ENCODE measurements at places on chromosomes 2 and 18.

- H3K36me3 ChIP-seq = no peaks in the 10 kb centered on the region
- no peak for DNase-seq
- no peaks in the 10 kb centered on the region for H3K27me3 ChIP-seq
- no peak overlapping the region for H3K4me3 ChIP-seq
- no peaks in the 10 kb centered on the region for H3K4me1 ChIP-seq
- no peak overlapping the region for H3K27ac ChIP-seq
These were observed 10.2 kb upstream of the LIMS2 start for GRCh38 chr2:127685410-127686080.

DNA sequence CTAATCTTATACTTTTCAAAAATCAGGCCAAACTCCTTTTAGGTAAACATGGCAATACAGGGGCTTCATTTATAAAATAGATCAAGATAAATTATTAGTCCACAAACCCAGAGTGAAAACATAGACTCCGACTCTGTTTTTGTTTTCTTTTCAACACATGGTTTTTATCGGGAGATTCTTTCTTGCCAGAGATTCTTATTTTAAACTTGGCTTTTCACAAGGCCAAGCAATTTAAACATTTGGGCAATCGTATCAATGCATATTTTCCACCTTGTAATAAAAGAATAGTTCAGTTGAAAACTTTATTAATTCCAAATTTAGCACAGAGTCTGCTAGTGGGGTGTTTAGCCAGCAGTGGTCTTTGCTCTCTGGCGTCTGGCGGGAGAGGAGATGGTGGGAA, 71.9 kb downstream of the SOX11 start:
- H3K36me3 ChIP-seq = no peaks in the 10 kb centered on the region
- H3K4me3 ChIP-seq = no peak overlapping the region
- H3K4me1 ChIP-seq = no peaks in the 10 kb centered on the region
- DNase-seq = no peak
- no peaks in the 10 kb centered on the region for H3K27me3 ChIP-seq

- no peaks in the 10 kb centered on the region for H3K27me3 ChIP-seq
- H3K4me3 ChIP-seq = no peak overlapping the region
- DNase-seq = peak; percentile 35
These were observed 242.9 kb downstream of the LDLRAD4 start for GRCh38 chr18:13461469-13461868.

DNA sequence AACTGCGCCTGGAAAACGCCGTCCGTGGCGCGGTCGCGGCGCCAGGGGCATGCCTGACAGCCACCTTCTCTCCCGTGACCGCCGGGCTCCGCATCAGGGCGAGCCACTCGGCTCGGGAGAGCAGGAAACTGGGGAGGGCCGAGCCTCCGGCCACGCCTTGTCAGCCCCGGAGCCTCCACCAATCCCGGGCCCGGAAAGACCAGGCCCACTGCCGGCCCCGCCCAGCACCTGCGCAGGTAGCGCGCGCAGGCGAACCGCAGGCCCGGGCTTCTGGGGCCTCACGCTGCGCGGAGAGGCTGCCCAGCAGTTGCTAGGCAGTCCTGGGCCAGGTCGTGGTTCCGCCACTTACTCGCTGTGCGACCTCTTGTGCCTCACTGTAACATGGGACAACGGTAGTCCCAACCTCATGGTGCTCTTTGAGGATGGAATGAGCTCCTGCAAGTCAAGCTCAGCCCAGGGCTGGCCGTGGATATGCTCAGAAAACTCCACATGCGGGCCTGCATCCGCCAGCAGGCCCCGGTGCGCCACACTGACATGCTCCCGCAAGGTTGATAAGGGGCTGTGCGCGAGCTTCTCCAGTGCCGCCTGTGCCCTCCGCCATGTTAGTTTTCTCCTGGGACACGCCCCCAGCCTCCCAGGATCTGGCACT, 97.1 kb downstream of the INHBB start:
- H3K27me3 ChIP-seq = peaks cover 97% of the 10 kb centered on the region
- H3K4me3 ChIP-seq = peak overlapping the region; percentile 81
- H3K27ac ChIP-seq = no peak overlapping the region

DNA sequence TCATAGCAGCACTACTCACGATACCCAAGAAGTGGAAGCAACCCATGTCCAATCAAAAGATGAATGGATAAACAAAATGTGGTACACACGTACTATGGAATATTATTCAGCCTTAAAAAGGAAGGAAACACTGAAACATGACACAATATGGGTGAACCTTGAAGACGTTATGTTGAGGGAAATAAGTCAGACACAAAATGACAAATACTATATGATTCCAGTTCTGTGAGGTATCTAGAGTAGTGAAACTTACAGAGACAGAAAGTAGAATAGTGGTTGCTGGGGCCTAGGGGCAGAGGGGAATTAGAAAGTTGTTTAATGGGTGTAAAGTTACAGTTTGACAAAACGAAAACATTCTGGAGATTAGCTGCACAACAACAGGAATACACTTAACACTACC, 24.7 kb downstream of the TLK1 start:
- no peak overlapping the region for H3K4me3 ChIP-seq
- H3K4me1 ChIP-seq = peaks cover 5% of the 10 kb centered on the region
- no peaks in the 10 kb centered on the region for H3K36me3 ChIP-seq
- no peak overlapping the region for H3K27ac ChIP-seq
- no peaks in the 10 kb centered on the region for H3K27me3 ChIP-seq
- no peak for DNase-seq

GRCh38 chr2:152408254-152408653, 73.3 kb downstream of the FMNL2 start:
- no peak overlapping the region for H3K27ac ChIP-seq
- H3K36me3 ChIP-seq = no peaks in the 10 kb centered on the region
- no peak overlapping the region for H3K4me3 ChIP-seq
- H3K27me3 ChIP-seq = no peaks in the 10 kb centered on the region
- H3K4me1 ChIP-seq = peaks cover 26% of the 10 kb centered on the region

DNA sequence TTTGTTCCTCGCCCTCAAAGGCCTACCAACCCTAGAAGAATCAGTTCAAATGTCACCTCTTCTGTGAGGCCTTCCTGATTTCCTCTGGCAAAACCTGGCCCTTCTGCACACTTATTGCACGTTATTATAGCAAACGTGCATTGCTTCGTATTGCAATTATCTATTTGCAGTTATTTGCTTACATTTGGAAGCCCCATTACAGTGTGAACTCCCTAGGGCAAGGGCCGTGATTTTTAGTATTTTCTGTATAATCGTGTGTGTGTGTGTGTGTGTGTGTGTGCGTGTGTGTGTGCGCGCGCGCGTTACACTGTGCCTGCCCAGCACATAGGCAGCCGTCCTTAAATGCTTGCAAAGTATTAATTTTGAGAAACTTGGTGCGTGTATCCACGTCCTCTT, 460 bp upstream of the SEMA4F start:
- peak overlapping the region; percentile 80 for H3K4me3 ChIP-seq
- no peak for DNase-seq
- H3K4me1 ChIP-seq = peaks cover 2% of the 10 kb centered on the region

DNA sequence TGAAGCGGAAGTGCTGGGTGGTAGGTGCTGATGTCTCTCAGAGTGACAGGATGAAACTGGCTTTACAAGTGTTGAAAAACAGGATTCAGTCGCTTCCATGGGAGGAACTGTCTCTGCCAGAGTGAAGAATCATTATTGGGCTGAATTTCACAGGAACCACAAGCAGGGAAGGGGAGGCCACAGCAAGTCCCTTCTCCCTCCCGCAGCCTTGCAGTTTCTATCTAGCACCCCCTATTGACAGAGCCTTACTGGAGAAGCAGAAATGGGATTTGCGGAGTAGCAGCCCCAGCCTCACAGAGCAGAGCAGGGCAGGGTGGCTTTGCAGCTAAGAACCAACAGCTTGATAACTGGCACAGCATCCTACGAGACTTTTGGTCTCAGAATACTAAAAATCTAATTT, 33.3 kb upstream of the RMP24 start:
- H3K36me3 ChIP-seq = no peaks in the 10 kb centered on the region
- no peak overlapping the region for H3K4me3 ChIP-seq
- peak; percentile 76 for DNase-seq
- H3K4me1 ChIP-seq = no peaks in the 10 kb centered on the region
- no peak overlapping the region for H3K27ac ChIP-seq
- no peaks in the 10 kb centered on the region for H3K27me3 ChIP-seq

GRCh38 chr18:53984021-53984420, 240.4 kb downstream of the MBD2 start:
- no peaks in the 10 kb centered on the region for H3K4me1 ChIP-seq
- DNase-seq = no peak
- no peaks in the 10 kb centered on the region for H3K36me3 ChIP-seq
- H3K27ac ChIP-seq = no peak overlapping the region
- H3K27me3 ChIP-seq = no peaks in the 10 kb centered on the region

- no peaks in the 10 kb centered on the region for H3K27me3 ChIP-seq
- no peak overlapping the region for H3K4me3 ChIP-seq
- no peaks in the 10 kb centered on the region for H3K36me3 ChIP-seq
- no peak overlapping the region for H3K27ac ChIP-seq
- DNase-seq = no peak
These were observed 163.0 kb downstream of the SCG2 start for GRCh38 chr2:223439184-223439583.

DNA sequence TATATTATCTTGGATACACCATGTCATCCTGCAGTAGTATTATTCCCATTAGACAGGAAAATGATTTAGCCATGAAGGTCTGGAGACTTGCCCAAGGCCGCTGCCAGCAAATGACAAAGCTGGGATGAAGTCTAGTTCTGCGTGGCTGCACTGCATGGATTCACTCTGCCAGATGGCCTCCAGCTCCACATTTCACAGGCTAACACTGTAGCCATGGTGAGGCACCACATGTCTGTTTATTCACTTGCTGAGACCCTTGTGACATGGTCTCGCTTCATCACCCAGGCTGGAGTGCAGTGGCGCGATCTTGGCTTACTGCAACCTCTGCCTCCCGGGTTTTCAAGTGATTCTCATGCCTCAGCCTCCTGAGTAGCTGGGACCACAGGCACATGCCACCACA, 31.5 kb upstream of the SCG2 start:
- DNase-seq = no peak
- no peaks in the 10 kb centered on the region for H3K4me1 ChIP-seq
- H3K27me3 ChIP-seq = peaks cover 9% of the 10 kb centered on the region
- H3K27ac ChIP-seq = peak overlapping the region; percentile 12

GRCh38 chr2:179694963-179695362, 166.4 kb downstream of the ZNF385B start:
- no peaks in the 10 kb centered on the region for H3K4me1 ChIP-seq
- H3K27ac ChIP-seq = no peak overlapping the region
- H3K27me3 ChIP-seq = no peaks in the 10 kb centered on the region
- H3K36me3 ChIP-seq = no peaks in the 10 kb centered on the region

DNA sequence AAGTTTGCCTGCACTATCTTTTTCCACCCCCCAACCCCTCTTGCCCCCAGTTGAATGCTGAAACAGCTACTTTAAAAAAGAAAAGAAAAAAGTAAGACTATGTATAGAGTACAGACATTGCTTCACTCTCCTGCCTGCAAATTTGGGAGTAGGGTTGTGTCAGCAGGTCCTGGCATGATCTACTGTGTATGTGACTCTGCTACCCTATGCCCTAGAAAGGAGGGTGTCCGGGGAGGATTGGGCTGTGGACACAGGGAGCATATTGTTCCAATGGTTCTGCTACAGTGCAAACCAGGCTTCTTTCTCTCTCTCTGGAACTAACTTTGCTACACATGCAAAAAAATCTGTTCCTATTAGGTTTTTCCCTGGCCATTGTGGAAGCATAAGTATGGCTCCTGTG, 9.9 kb upstream of the ZEB2 start:
- no peak overlapping the region for H3K27ac ChIP-seq
- peaks cover 13% of the 10 kb centered on the region for H3K27me3 ChIP-seq
- H3K4me3 ChIP-seq = no peak overlapping the region
- no peak for DNase-seq
- no peaks in the 10 kb centered on the region for H3K4me1 ChIP-seq

DNA sequence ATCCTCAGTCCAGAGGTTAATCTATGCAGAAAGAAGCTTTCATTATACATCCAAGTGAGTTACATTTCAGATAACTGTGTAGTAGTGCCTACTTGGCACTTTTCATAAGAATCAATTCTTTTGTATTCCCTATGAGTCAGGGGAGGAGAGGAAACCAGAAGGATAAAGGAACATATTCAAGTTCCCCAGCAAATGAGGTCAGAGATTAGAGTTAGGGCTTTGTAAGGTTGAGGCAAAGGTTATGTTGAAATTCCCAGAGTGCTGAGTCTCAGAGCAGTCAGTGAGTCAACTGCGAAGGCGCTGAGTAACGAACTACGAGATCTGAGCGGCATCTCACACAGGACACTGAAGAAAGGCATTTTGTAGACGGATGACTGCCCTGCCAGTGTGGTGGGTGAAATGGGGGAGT, 25.1 kb upstream of the ME2 start:
- no peaks in the 10 kb centered on the region for H3K4me1 ChIP-seq
- H3K27me3 ChIP-seq = no peaks in the 10 kb centered on the region
- no peak for DNase-seq
- H3K36me3 ChIP-seq = no peaks in the 10 kb centered on the region
- no peak overlapping the region for H3K4me3 ChIP-seq

DNA sequence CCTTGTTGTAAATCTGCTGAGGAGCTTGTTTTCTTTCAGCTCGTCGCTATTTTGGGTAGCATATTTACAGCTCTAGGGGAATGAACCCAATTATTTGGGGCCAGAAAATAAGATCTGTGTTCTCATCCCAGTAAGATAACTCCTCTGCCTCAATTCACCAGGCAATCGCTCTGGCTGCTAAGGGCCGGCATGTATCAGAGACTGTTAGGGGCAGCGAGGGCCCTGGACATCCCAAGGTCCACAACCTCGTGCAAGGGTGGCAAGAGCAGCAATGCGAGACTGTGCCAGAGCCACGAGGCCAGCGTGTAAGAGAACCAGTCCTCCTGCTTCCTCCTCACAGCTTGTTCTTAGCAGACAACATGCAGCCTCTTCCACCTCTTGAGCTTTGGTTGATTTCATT, 66.1 kb downstream of the DDX1 start:
- no peak overlapping the region for H3K4me3 ChIP-seq
- no peak for DNase-seq
- H3K36me3 ChIP-seq = no peaks in the 10 kb centered on the region
- no peak overlapping the region for H3K27ac ChIP-seq

- H3K4me3 ChIP-seq = no peak overlapping the region
- H3K4me1 ChIP-seq = no peaks in the 10 kb centered on the region
- DNase-seq = no peak
- no peak overlapping the region for H3K27ac ChIP-seq
- H3K27me3 ChIP-seq = peaks cover 5% of the 10 kb centered on the region
These were observed 15.3 kb upstream of the CIDEA start for GRCh38 chr18:12238826-12239225.

DNA sequence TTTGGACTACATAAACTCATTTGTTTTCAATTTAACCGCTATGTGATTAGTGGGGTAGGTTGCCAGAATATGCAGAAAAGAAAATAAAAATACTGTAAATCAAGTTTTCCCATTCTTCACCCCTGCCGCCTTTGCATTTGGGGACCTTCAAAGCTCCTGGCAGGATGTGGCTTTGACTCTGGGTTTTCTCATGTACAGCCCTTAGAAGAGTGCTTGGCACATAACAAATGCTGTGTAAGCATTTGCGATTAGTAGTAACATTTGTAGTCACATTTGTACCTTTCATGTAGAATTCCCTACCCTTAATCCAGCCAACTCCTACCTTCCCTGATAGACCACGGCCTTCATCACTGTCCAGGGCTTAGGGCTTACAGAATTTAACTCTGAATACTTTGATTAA, 262.6 kb downstream of the MREG start:
- H3K27me3 ChIP-seq = no peaks in the 10 kb centered on the region
- H3K4me3 ChIP-seq = no peak overlapping the region
- no peaks in the 10 kb centered on the region for H3K36me3 ChIP-seq
- DNase-seq = no peak
- no peaks in the 10 kb centered on the region for H3K4me1 ChIP-seq

Data from endodermal cell (in vitro differentiated cells).